ENCODE measurements at places on chromosomes 5 and 9.

GRCh38 chr9:122991370-122991830 lies 42.1 kb upstream of the GPR21 start:
- DNase-seq = peak; percentile 30

DNA sequence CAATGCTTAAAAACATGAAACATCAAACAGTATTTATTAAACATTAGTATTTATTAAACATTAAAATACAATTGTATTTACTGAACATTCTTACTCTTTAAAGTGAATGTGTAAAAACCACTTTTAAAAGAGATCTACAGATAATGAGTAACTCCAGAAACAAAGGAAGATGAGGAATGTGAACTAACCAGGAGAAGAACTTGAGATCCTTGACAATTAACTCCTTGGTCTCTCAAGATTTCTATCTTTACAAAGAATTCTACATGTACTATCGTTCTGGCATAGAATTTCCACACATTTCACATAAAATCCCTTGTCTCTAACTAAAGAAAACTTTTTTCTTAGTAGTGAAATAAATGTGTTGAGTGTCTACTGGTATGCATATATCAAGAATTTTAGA lies 28.7 kb upstream of the IFNE start:
- DNase-seq = no peak

DNA sequence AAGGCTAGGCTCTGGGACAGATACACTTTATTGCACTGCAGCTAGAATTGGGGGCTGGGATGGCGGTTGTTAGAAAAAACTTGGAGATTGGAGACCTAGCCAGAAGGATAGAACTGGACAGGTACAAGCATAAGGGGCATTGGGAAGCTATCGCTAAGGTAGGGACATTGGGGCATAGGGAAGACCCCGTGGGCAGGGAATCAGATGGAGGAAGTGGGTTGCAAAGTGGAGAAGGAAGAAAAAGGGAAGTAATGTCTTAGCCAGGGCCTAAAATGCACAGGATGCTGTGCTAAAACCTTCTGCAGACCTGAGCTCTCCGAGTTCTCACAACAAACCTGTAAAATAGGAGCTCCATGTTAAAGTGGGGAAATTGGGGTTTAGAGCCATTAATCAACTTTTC lies 178.2 kb downstream of the ZDHHC21 start:
- no peak for DNase-seq

- DNase-seq = no peak
Measured at GRCh38 chr5:6649186-6649585, 15.9 kb downstream of the SRD5A1 start.

Data from NCI-H524 (cell line).